Umbilical cord (tissue), 2 donors: ENCODE measurements at places on chromosomes 12 and 14.

DNA sequence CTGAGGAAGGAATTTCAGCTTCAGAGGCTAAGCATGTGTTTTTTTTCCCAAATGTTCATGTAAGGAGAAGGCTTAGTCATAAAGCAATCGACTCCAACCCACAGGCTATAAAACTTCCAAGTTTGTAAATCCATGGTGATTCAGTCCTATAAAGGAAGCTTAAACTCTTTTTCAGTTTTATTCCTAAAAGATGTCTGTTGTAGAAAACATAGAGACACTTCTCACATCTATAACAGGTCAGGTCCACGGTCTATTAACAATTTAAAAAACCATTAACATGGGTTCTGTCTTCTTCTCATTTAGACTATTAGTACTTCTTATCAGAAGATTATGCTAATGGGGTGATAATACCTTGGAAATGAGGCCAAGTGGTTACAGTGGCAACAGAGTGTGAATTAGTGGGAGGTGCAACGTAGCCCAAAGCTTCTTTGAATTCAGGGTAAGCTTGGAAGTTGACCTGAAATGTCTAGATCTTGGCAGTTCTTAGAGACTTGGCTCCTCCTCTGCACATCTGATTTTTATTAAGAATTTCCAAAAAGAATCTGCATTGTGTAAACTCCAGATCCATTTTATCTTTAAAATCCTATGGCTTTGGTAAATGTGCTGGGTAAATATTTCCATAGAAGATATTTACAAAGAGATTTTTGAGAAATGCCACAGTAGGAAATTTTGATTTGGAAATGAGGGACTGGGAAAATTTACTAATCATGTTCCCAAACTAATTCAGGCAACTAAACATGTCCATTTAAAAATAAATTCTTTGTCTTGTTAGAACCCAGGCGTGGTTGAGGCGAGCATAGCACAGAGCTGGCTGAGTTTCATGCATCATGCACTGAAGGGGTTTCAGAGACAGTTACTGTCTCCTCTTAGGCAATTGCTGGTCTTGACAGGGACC is 86.4 kb downstream of the EML1 start:
- peak; percentile 93 for DNase-seq

GRCh38 chr14:61360796-61361525 is 39.6 kb downstream of the PRKCH start:
- DNase-seq = no peak

DNA sequence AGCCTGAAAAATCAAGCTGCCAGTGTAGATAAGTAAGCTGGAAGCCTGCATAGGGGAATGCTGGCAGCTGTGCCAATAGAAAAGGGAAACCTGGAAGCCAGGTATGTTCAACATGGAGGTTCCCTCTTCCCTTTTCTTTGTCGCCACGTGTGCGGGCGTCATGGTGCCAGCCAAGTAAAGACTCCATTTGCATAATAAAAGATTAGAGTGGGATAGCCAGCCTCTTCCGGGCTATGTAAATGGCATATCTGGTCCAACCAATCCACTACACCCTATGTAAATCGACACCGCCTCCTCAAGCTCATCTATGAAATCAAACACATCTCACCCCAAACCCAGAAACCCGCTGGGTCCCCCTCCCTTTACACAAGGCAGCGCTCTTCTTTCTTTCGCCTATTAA is 5.6 kb upstream of the ADGRD1 start:
- no peak for DNase-seq

DNA sequence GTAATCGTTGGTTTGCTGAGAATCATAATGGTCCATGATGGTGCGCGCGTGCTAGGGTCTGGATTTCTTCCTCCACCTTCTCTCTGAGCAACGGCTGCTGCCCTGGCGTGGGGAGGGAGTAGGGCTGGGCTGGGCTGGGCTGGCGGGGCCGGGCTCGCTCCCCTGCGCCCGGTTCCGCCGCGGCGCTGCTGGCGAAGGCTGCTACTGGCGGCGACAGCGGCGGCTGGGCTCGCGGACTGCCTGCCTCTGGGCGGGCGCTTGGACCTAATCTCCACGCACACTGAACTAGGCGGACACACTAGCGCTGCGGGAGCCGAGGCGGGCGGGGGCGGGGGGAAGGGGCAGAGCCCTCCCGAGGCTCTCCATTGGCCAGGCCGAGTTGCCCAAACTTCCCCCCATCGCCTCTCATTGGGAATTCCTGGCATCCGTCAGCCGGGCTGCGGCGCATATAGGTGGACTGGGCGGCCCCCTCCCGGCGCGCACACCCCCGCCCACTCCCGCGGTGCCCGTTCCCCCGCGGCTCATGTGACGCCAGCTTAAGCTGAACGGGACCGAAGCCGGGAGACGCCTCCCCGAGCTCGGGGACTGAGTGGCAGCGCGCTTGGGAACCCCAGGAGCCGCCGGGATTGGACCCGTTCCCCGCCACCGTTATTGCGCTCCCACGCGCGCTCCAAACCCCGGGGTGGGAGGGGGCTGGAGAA is at the start of gene ACTN1:
TSS of gene ACTN1 (minus strand) at position 282 of the 701 bp plus-strand sequence. CDS start at position 36, 246 bp downstream.
- peak; percentile 98 for DNase-seq

GRCh38 chr12:76346798-76347420 is 1.3 kb downstream of the BBS10 start:
- peak; percentile 69 for DNase-seq

GRCh38 chr12:75982169-75982564 is 49.4 kb downstream of the PHLDA1 start:
- peak; percentile 39 for DNase-seq

DNA sequence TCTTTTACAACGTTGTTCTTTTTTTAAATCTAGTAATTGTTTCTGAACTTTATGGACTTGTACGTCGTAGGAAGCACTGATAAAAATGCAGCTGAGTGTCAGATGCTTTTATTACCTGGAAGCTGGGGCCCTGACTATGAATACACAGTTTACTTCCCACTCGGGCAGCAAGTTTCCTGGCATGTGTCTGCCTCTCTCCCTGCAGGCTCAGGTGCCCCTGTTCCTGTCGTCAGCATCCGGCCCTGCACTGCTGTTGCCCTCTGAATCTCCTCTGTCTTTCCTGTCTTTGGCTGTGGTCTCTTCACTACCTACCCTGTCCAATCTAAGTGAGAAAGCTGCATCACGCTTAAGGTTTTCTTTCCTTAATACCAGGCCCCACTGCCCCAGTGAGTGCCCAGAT is 75.8 kb downstream of the PELI2 start:
- DNase-seq = no peak
